ENCODE measurements at places on chromosomes 2 and 18.

GRCh38 chr2:84278386-84278785 lies 180.7 kb downstream of the SUCLG1 start:
- DNase-seq: no peak

DNA sequence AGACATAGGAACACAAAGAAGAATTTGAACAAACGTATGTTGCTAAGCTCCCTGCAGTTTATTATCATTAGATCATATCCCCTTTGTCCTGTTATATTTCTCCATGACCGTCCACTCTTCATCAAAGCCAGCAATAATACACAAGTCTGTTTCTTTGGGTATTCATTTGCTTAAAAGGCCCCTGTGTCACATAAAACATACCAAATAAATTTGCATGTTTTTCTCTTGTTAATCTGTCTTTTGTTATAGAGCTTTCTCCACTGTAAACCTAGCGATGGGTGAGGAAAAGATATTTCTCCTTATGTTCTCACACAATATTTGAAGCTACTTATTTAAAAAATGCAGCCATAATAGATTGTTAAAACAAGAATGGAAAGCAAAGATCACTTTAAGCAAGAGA lies 42.9 kb upstream of the REL start:
- DNase-seq: no peak

- DNase-seq: no peak
Measured at GRCh38 chr2:193469251-193469650, 1274.5 kb upstream of the TMEFF2 start.

GRCh38 chr2:232924433-232924832 lies 54.4 kb downstream of the SNORC start:
- no peak for DNase-seq

DNA sequence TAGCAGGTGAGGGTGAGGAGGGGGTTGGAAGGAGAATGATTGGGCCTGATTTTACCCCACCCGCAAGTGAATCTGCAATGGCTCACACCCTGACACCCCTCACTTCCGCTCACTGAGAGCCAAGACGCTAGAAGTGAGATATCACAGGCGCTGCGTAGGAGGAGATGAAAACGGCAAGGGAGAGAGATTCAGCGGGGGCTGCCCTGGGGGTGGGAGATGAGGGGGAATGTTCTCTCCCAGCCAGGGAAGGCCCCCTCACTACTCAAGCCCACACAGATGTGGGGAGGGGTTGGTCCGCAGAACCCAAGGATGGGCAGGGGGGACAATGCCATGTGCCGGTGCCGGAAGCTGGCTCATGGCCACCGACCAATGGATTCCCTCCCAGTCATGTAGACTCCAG lies 32.9 kb downstream of the LOXHD1 start:
- no peak for DNase-seq

DNA sequence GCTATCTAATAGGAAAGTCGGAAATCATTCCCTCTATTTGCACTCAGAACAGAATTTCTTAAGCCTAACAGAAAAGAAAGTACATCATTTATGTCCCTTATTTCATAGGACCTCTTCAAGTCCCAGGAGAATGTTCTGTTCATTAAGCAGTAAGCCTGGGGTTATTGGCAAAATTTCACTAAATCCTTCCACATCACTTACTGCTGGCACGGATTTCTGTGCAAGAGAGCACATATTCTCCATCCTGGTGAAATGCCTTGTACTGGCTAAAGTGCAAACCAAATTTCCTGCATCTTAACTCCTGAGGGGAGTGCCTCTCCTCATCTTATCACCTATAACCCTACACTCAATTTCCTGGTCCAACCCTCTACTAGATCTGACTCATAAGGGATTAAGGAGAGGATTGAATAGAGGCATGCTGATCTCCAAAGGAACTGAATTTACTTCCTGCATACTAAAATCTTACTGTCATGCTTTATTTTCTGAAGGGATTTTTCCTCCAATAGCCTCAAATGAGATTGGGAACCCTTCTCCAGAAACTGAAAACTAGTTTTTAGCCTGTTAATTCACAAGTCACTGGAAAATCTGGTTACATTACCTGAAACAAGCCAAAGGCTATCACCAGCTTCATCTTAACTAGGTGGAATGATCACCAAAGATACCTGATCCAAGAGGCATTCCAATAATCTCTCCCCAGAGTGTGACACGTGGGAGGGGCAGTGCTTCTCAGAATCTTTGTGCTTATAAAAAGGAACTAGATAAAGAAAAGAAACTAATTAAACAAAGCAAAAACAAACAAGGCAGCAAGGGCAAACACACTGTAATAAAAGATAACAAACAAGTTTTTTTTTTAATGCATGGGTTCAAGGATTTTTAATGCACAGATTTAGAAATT lies 311.1 kb downstream of the NR4A2 start:
- DNase-seq: peak; percentile 47

DNA sequence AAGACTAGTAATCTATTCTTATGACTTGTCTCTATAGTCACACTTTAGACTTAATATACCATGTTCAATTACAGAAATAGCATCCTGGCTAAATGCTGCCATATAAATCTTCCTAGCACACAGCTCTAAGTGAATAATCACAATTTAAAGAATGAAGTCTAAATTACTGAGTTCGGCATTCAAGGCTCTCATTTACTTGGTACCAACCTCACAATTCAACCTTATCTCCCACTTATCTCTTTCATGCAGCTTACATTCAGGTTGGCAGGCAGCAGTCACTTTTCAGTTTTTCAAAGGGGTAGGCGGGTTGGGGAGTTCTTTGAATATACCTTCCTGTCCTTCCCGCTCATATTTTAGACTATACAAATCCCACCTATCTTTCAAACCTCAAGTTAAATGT lies 1.5 kb downstream of the MMADHC start:
- DNase-seq: no peak

GRCh38 chr2:147829106-147829505 lies 15.7 kb upstream of the ACVR2A start:
- DNase-seq: peak; percentile 50

All from stomach (tissue), 19 donors.